T-helper 1 cell (primary cell): ENCODE measurements at places on chromosomes 6 and 20.
A peak's percentile ranks its signal among the peaks of the same experiment; 100 is the strongest.

GRCh38 chr6:56671651-56672461, 29.2 kb upstream of the DST start:
- DNase-seq = no peak

DNA sequence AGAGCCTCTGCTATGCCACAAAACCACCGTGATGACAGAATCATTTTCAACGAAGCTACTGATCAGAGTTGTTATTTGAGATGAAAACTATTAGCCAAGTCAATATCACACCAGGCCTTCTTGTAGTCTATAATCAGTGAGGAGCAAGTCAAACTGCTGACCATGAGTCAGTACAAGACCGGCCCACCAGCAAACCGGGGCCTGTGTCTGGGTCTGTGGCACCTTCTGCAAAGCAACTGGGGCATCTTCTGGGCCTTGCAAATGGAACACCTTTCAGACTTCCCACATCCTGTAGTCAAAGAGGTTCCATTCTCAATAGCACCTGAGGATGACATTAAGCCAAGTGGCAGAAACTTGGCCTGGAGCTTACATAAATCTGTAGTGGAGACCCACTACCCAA, 38.5 kb downstream of the CPXM1 start:
- DNase-seq = no peak

- no peak for DNase-seq
Observed at GRCh38 chr6:128712898-128713297, 170.0 kb upstream of the LAMA2 start.

- DNase-seq = peak; percentile 47
Observed at GRCh38 chr20:62791301-62792181, 4.7 kb upstream of the MRGBP start.

DNA sequence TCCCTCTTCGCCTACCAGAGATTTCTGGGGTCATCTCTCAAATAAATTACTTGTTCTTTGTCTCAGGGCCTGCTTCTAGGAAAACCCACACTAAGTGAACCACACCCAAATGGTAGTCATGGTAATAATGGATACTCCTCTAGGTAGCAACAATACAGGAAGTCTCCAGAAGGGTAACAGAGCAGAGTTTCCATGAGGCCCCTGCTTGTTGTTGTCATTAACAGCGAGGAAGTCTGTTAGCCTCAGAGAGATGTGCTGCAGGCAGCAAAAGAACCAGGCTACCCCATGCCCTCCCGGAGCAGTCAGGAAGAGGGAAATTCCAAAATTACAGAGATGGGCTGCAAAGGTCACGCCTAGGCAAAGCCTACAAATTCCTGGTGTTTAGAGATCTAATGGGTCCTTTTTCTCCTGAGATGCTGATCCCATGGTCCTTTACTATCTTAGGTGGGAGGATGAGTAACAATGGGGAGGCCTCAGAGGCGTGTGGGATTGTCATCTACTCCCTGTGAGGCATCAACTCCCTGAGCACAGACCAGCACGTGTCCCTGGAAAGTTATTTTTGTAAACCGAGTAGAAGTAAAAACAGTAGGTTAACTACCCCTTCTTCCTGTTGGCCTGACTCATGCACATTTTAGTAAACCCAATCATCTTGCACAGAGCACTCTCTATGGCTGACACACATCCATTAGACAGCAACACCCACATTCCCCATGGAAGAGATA, 10.1 kb downstream of the ISM1 start:
- DNase-seq = no peak

DNA sequence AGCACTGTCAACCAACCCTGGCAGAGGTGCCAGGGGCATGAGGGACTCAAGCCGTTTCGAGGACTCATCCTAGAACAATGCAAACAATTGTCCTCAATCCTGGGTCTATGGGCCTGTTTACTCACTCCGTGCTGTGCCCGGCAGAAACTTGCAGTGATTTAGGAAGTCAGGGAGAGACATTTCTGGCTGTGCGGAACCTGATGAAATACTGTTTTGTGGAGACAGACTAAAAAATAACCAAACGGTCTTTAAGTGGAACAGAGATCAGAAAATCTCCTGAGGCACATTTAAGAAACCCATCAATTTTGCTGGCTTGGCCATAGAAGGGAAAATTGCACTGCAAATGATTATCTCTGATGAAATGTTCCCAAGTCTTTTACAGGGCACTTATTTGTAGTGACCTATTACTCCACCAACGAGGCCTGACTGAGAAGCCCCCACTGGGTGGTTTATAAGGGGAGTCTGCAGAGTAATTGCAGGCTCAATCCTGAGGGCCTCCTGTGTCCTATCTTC, 79.8 kb upstream of the KCNK16 start:
- no peak for DNase-seq

DNA sequence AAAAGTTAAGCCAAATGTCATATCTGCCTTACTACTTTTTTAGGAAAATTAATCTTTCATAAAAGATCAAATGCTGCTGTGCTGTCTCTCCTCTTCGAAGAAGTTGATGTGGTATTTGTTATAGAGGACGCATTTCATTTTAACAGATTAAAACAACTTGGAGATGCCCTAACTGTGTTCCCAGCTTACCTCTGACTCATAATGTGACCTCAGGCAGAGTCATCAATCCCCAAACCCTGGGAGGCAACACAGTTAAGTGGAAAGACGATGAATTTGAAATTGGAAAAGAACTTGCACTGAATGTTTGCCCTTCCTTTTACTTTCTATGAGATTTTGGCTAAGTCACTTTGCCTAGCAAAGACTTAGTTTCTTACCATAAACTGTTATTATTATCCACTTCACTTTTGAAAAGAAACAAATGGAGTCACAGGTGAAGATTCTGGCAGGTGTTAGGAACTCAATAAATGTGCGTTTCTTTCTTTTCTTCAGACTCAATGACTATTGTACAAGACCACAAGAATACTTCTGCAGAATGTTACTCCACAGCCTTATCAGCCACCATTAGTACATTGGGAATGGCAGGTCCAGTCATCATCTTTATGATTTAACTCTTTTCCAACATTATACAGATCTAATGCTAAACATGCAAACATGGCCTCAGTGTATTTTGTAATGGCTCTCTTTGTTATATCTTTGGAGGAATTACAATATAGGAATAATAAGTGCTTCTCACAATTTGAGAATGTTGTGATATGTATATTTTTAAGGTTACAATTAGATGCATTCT, 102.6 kb downstream of the COL21A1 start:
- DNase-seq = no peak

GRCh38 chr6:169663468-169663867, 38.4 kb downstream of the WDR27 start:
- no peak for DNase-seq

- DNase-seq = no peak
Observed at GRCh38 chr20:48866936-48867335, 39.1 kb upstream of the PREX1 start.
